Stimulated activated CD8-positive, alpha-beta memory T cell treated with anti-CD3 and anti-CD28 coated beads, Interleukin-4, amount 100 ng/mL, for 1 hour (primary cell): ENCODE measurements at places on chromosomes 13 and 19.

GRCh38 chr13:29532116-29532515 is 63.4 kb downstream of the SLC7A1 start:
- DNase-seq, result no peak

GRCh38 chr19:8116437-8117293 is 32.7 kb downstream of the FBN3 start:
- no peak for DNase-seq

- no peak for DNase-seq
Observed at GRCh38 chr13:32731576-32731975, 145.3 kb downstream of the PDS5B start.

DNA sequence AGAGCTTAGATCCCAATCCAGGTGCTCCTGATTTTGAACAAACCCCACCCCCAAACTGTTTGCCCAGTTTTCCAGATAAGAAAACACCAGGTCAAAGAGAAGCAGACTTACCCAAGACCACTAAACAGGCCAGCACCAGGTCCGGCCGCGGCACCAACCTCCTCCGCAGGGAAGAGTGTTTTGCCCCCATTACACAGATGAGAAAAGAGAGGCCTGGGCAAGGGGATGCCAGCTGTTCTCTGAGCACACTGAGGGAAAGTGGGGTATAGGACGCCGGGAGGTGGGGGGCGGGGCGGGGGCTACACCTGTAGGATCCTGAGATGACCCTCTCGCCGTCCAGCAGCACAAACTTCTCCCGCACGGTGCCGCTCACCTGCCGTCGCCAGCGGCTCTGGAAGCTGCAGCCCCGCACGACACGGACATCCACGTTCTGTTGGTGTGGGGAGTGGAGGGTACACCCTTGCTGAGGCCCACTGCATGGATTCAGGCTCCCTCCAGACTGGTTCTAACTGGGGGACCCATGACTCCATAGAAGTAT is 3.1 kb downstream of the SPACA4 start:
- DNase-seq, result no peak

DNA sequence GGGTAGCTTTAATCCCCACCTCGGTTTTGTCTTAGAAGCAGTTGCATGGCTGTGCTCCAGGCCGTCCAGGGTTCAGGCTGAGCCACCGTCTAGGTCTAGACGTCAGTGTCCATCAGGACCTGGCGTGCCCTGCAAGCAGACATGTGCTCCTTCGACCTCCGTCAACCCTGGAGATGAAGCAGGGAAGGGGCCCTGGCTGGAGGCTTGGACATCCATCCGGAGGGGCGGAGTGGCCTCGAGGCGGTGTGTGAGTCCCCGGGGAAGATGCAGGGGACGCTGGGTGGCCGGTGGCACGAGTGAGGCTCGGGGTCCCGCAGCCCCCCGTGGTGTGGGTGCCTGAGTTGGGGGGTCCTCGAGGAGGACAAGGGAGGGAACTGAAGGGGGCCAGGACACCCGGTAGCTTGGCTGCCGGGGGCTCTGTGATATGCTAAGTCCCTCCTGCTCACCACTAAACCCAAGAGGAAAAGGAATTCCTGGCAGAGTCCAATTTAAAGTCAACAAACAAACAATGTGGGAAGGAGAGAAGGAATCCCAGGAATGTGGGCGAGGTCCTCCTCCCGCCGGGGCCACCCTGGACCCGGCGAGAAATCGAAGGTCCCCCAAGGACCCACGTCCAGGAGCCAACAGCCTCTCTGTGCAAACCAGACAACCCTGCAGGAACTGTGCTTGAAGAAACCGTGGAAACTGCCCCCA is 14.9 kb upstream of the PTBP1 start:
- no peak for DNase-seq

GRCh38 chr13:73623281-73623680 is 510.9 kb downstream of the KLF12 start:
- no peak for DNase-seq

- no peak for DNase-seq
Observed at GRCh38 chr13:20017365-20017711, 58.8 kb downstream of the ZMYM2 start.

DNA sequence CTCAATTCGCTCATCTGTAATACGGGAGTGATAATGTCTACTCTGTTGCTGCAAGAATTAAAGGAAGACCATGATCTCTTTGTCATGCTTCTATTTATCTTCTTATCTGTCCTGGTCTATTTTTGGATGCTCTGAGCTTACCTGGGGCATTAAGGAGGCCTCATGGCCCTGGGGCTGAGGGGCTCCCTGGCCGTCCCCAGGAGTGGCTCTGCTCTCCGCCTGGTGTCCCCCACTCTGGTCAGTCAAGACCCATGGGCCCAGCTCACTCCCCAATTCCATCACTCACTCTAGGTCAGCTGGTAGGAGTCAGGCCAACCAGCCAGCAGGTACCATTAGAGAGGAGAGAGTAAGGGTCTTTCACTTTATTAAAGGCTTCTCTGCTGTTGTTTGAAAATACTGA is 1.1 kb upstream of the CHST8 start:
- no peak for DNase-seq

DNA sequence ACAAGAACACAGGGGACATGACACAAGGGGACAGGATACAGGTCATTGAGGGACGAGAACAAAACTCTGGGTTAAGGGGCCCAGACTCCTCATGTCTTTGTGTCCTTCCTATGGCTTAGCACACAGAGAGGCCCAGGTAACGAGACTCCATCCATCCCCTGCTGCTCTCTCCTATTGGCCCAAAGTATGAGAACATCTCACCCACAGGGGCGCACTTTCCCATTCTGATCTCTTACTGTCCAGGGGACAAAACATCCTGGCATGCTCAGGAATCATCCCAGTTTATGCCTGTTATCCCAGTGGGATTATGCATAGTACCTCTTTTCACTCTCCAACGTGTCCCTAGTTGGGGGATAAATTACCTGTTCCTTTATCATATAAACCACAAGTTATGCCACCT is 19.2 kb downstream of the C13orf42 start:
- DNase-seq, result no peak

DNA sequence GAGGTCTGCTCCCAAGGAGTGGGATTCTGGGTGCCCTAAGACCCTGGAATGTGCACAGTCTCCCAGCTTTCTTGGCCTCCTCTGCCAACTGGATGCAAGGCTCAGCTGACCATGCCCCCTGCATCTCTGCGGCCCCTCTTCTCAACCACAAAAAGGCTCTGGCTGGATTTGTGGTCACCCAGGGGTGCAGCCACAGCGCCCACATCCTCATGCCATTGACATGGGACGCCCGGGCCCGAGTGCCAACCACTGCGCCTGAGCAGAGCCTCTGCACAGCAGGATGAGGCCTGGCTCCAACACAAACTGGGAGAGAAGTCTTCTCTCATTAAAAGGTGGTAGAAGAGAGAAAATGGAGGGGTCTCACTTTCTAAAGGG is 103.5 kb downstream of the FOXO1 start:
- DNase-seq, result no peak

DNA sequence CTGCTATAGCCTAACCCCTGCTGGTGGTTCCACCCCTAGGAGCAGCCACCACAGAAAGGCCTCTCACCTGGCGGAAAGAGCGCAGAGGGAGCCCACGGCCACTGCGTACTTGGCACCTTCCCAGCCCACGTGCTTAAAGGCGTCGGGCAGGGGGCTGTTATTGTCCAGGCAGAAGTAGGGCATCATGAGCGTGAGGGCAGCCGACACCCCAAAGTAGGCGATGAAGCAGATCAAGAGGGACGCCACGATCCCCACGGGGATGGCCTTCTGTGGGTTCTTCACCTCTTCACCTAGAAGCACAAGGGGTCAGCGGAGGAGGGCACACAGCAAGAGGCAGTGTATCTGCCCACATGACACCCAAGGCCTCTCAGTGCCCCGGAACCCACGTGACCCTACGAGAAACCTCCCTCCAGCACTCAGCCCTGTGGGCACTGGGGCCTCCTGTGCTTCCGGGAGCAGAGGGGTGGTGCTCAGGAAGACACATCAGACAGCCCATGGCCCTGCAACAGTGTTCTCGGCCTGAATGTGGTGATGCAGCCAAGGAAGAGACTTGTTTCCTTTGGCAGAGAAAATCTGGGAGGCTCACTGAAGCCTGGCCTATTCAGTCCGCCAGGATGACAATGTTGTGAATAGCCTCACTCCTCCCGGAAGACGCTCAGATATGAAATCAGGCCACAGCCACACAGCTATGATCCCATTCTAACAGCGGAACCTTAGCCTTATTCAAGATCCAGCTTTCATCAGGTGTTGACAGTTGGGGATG is 72.1 kb downstream of the SLC7A1 start:
- DNase-seq, result no peak

DNA sequence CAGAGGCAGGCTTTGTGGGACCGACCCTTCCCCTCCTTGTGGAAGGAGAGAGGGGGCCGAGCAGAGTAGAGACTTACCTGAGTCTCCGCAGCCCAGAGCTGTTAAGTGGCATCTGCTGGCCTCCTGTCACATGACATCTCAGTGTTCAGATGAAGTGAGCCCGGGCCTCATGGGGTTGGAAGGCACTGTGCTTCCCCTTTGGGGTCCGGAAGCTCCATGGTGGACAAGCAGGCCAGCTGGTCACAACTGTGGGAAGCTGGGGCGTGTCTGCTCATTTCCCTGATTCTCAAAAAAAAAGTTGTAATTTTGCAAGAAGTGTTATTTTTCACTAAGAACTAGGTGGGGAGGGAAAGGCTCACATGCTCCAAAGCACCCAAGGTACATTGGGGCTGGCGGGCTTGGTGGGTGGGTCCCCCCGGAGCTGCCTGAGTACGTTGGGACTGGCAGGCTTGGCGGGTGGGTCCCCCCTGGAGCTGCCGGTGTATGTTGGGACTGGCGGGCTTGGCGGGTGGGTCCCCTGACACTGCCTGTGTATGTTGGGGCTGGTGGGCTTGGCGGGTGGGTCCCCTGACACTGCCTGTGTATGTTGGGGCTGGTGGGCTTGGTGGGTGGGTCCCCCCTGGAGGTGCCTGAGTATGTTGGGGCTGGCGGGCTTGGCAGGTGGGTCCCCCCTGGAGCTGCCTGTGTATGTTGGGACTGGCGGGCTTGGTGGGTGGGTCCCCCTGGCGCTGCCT is 18.2 kb upstream of the DCUN1D2 start:
- DNase-seq, result no peak

DNA sequence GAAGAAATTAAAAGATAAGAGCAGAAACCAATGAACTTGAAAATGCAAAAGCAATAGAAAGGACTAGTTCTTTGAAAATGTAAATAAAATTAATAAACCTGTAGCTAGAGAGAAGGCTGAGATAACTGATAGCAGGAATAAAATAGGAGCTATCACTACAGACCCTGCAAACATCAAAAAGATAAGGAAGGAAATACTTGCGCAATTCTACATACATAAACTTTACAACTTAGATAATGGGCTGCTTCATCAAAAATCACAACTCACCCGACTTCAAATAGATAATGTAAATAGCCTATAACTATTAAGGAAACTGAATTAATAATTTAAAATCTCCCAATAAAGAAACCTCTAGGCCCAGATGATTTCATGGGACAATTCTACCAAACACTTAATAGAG is 3.5 kb upstream of the ATP4B start:
- DNase-seq, result no peak

GRCh38 chr19:50203281-50204080 is at the start of gene MYH14:
MYH14 (plus strand) TSS chr19:50203622; CDS start chr19:50210366, 6,744 bp downstream.
- DNase-seq, result no peak

DNA sequence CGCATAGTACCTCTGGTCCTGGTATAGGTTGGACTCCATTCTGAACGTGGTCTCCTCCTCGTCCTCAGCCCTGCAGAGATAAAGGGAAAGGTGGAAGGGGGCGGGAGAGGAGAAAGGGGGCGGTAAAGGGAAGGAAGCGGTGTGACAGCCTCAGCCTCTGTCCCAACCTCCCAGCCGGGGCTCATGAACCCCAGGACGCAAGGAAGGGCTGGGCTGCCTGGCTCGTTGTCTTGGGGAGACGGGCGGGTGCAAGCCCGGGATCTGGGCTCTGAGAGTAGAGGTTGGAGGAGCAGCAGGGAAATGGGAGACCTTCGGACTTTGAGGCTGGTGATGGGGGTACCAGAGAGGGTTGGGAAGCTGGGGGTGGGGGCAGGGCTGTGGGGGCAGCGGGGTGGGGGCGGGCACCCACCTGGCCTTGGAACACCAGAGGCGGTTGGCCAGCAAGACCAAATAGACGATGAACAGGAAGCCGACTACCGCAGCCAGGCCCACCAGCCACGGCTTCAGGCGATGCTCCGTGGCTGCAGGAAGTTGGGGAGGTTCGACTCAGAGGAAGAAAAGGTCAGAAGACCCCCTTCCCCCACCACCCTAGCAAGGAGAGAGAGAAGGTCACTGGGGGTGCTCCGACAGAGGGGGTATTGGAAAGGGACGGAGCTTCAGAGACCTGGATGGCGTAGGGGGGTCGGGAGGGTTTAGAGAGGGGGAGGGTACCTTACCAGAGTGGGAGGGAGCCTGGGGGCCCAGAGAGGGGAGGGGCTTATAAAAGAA is 1.7 kb downstream of the SMIM24 start:
- DNase-seq, result no peak

DNA sequence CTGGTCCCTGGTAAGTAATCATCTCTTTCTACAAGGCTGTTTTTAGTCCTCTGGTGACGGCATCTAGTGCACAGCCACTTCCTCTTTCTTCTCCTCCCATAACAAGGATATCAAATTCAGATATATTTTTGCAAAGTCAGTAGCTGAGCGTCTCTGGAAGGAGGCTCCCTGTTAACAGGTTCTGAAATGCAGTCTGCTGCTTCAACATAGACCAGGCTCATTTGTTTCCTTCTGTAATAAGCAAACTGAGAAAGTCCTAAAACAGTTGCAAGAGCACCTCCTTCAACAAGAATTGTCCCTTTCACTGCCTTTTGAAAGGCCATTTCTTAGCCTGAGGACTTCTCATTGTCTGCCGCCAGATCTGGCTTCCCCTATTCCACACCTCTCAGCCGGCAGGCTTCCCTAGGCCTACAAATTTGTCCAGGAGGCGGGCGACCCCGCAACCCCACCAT is 7.4 kb upstream of the ZSCAN5A start:
- no peak for DNase-seq

DNA sequence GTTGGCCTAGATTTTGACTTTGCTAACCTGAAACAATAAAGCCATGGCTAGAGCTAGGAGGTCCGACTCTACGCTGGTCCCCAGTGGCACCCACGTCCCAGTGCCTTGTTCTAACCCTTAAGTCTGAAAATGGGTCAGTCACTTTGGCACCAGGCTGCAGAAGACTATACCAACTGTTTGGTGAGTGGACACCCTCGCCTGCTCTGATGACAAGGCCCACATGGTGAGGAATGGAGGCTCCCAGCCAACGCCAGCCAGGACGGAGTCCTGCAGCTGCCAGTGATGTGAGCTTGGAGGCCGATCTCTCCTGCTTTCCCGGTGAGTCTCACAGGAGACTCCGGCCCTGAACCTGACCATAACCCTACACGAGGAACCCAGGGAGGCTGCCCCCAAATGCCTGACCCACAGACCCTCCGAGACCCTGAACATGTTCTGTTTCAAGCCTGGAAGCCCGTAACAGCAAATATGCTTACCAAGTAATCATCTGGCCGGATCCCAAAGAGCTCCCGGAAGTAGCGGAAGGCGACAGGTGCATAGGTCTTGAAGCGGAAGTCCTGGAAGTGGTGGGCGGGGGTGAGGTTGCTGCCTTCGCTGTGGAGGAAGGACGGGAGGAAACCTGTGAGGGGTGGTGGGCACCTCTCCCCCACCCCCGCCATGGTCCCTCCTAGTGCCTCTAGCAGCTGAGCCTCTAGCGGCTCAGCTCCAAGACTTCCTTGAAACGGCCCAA is 34.1 kb upstream of the CACTIN start:
- no peak for DNase-seq
